ENCODE measurements at places on chromosomes 2 and 18. TPM values are rescaled to one million over a fixed set of nuclear protein-coding genes. Genes with fewer than 3 reads are reported as not detected.

The AMER3 gene
- not detected for total RNA-seq

The IGFBP5 gene
- 775 TPM for total RNA-seq

The CGREF1 gene
- not detected for total RNA-seq

The NPHP1 gene
- 6.3 TPM for total RNA-seq

The GGCX gene
- 18.4 TPM for total RNA-seq

The WDR12 gene
- total RNA-seq, result 14.7 TPM

The CROCC2 gene
- total RNA-seq, result not detected

The SNRNP27 gene
- total RNA-seq, result 53.8 TPM

GRCh38 chr18:2881088-2881839, 34.5 kb downstream of the EMILIN2 start:
- DNase-seq, result peak; percentile 91

DNA sequence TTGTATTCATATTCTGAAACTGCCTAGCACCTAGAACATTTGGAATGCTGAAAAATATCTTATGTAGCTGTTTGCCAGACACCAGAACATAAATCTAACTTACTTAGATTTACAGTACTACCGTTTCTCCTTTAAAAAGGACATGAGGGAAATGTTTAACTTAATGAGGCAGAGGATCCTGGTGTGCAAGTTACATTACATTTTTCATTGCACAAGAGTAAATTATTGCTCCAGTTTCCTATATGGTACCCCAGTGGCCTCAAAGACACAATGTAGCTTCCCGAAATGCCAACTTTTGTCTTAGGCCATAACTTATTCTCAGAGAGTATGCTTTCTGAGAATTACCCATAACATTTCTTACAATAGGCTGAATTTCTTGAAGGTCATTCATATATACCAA, 105.5 kb upstream of the DTNA start:
- no peak for DNase-seq

DNA sequence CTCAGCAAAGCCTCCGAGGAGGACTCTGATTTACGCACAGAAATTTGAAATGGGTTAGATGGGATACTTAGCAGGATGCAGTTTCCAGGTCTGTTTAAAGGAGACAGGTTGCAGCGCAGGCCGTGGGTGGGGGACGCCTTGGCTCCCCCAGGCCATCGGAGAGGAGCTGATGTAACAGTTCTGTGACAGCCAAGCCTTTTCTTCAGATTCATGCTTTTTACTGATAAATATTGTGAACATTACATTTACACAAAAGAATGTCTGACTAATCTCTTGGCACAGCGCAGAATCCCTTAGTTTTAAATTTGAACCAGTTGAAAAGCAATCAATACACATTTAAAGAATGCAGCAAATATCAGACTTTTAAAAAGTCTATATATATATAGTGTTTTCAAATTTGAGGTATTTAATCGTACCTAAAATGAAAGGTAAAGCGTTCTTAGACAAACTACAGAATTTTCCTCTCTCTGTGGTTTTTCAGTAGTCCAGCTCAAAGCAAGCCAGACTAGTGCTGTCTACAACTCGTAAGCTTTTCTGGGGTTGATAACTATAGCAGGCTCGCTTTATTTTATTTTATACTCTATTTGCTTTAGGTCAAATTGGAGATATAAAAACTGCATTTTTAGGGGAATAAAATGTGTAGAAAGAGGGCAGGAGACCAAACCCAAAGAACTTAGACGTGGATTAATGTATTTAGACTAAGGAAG, 221.9 kb downstream of the PIEZO2 start:
- no peak for DNase-seq

GRCh38 chr2:21939967-21940366, 816.2 kb downstream of the TDRD15 start:
- DNase-seq, result no peak

DNA sequence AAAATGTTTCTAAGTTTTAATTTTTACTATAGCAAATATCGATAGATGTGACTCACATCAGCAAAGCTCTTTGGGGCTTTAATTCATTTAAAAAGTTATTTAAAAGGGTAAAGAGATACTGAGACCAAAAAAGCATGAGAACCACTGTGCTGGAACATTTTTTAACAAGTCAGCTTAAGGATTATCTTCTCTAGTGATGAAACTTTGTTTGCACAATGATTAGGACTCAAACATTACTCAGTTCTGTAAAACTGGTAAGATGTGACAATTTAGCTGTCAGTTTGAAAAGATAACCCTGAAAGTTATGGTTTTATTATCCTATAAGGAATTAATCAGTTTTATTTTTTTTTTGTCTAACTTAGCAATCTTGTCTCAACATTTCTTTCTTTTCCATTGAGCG, 301.4 kb downstream of the TSN start:
- no peak for DNase-seq

DNA sequence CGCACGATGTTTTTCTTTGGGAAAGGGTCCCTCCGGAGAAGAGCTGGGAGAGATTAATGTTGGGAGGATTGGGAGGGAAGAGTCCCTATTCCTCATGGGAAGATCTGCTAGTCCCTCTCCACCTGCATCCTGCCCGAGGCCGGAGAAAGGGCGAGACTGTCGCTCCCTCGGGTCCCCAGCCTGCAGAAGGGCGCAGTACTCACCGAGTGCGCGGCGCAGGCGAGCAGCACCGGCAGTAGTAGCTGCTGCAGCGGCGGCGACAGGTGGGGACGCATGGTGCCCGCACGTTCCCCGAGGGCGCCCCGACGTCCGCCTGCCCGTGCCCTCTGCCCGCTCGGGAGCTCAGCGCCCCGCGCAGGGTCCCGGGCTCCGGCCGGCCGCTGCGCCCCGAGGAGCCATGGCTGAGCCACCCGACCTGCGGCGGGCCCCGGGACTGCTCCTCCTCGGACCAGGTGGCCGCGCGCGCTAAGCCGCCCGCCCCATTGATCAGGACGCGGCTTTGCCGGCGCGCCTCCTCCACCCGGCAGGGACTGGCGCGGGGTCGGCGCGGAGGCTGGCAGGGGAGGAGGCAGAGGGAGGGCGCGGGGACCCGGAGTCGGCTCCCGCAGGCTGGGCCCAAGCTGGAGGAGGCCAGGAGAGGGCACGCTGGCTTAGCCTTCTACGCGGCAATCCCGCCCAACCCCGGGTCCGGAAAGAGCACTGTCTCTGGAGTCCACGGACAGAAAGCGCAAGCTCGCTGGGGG, at the start of gene SCTR:
Gene SCTR, minus strand, starts transcription at position 532 of the 743 bp plus-strand sequence. Its CDS starts 257 bp downstream, at position 275.
- peak; percentile 77 for DNase-seq

DNA sequence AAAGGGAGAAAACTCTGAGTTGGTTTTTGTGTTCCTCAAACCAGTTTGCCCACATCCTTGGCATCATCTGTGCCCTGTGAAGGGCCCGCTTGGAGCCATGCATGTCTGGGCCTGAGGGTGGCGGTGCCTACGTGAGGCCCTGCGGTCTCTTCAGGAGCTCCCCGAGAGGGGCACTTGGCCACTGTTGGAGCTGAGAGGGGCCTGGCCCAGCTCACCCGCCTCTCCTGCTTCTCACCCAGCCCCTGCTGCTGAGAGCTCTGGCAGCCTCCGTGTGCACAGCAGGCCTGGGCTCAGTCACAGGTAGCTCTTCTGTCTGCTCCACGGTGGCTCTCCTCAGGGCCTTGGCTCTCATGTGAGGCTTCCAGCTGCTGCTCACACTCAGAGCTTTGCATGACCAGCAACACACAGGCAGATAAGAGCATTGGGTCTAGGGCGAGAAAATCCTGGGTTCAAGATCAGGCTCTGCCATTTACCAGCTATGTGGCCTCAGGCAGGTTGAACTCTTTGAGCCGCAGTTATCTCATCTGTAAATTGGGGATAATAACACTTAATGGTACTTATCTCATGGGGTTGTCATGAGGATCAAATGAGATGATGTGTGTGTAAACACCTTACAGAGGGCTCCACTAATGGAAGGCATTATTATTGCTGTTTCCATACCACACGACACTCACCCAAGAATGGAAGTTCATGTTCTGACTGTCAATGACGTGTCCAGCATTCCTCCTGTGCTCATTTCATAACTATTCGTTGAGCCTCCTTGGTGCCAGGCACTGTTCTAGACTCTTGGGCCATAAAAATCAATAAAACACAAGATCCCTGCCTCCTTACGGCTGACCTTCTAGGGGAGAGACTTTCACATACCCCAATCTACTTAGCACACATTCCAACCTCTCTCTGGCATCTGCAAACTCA, 41.6 kb upstream of the PLB1 start:
- no peak for DNase-seq

- no peak for DNase-seq
Observed at GRCh38 chr2:10329880-10330699, 27.4 kb downstream of the HPCAL1 start.

- DNase-seq, result no peak
Observed at GRCh38 chr2:1892529-1893250, 148.4 kb upstream of the PXDN start.

GRCh38 chr18:35386600-35387100, 9.5 kb upstream of the ZNF396 start:
- peak; percentile 89 for DNase-seq

DNA sequence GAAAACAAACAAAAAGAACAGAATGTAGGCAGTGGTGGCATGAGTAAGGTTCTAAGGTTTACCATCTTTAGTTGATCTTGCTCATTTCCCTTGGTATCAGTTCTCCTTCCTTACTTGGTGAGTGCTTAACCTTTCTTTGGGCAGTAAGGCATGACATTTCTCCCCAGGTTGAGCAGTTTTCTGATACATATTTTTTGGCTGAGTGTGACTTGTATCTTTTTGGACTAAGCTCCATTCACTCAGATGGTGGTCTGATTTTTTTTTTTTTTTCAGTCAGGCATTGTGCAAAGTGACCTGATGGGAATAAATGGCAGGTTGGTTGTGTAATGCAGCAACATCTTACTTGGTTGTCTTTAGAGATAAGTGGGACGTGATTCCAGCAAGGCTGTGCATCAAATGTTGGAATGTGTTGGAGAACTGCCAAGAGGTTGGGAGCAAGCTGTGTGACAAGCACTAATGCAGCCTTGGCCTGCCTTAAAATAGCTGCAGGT, 15.1 kb downstream of the SPTBN1 start:
- DNase-seq, result no peak

- DNase-seq, result no peak
Observed at GRCh38 chr2:189047171-189047888, 73.2 kb downstream of the COL3A1 start.

DNA sequence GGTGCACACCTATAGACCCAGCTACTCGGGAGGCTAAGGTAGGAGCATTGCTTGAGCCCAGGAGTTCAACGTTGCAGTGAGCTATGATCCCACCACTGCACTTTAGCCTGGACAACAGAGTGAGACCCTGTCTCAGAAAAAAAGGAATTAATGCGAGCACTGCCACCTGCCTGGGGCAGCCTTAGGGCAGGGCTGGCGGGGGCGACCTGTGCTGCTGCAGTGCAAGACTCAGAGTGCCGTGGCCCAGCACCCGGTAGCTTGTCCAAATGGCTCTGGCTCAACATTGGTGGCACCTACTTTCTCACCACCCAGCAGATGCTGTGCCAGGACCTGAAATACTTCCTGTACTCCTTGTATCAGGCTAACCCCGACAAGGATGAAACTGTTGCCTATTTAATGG, 30.2 kb downstream of the STK25 start:
- no peak for DNase-seq

DNA sequence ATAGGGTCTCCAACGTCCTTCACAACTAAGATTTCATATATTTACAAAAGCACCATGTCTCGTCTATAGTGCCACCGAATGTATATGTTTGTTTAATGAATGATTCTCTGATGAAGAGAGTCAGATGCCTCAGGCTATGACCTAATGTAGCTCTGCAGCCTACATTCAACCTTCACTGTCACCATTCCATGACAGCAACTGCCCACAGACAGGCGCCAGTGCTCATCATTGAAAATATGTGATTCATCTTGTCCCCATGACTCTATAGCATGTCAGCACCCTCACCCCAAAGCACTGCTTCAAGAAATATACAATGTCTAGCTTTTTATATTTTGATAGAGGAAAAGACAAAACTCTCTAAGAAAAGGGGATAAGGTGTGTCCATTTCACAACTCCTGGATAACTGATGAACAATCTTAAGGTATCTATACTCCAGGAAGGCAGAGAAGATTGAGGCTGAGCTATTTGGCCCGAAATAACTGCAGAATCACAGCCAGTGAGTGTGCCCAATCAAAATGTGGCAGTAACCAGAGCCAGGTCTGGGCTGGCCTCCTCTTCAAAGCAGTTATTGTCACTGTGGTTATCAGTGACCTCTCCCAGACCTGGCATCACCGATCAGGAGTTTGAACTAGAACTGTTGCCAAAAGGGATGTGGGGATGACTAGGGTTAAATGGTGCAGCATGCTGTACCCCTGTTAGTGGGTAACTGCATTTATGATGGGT, 246.6 kb downstream of the SETBP1 start:
- peak; percentile 50 for DNase-seq
